ENCODE measurements at places on chromosomes 5 and 9.

GRCh38 chr5:41345295-41345694 is 132.0 kb upstream of the C6 start:
- DNase-seq = no peak

DNA sequence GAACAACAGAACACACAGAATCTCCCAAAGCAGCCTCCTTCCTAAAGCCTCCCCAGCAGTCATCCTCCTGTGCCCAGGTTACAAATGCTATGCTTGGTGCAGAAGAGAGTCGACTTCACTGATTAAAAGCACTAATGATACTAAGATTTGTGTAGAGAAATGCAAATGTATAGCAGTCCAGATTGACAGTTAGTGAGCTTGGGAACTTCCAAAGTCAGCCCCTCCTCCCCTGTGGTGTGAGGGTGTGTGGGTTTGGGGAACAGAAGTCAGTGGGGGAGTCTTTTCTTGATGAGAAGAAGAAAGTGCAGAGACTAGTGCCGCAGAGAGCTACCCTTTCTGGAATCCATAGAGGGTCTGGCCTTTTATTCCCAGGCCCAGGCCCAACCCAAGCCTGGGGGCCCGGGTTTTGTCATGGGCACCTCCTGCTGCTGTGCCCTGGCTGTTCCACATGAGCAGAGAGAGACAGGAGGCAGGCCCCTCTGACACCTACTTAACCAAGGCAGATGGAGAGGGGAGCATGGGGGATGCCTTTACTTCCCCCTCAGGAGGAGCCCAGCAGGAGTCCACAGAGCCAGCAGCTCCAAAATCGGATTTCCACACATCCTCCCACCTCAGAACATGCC is 173.3 kb downstream of the DENND1A start:
- DNase-seq = no peak

GRCh38 chr9:136061405-136061804 is 33.7 kb downstream of the NACC2 start:
- no peak for DNase-seq

DNA sequence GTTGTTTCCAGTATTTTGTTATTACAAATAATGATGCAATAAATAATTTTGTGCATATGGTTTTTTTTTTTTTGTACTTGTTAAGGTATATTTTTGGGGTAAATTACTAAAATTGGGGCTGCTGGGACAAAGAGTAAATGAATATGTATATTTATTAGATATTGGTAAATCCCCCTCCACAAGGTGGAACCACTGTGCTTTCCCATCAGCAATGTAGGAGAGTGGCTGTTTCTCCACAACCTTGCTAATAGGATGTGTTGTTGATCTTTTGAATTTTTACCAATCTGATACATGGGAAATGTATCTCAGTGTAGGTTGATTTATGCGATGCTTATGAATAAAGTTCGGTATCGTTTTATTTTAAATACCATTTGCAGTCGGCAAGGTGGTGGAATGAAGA is 118.1 kb downstream of the TRPM3 start:
- DNase-seq = no peak

- no peak for DNase-seq
Measured at GRCh38 chr9:134123764-134124128, 12.1 kb upstream of the WDR5 start.

DNA sequence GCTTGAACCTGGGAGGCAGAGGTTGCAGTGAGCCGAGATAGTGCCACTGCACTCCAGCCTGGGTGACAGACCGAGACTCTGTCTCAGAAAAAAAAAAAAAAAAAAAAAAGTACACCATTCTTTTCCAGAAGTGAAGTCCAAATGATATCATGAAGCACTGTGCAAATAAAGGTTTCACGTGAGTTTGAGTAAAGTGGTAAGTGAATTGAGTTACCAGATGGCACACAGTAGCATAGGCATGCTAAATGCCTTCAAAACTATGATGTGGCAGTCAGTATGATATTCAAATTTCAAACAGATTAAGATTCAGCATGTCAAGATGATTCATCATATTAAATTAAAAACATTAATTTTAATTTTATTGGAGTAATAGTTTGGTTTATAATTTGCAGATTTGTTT is 195.2 kb downstream of the TAF11L14 start:
- DNase-seq = no peak

Measured in fibroblast of gingiva (primary cell).